ENCODE measurements at places on chromosomes 3 and 15.

DNA sequence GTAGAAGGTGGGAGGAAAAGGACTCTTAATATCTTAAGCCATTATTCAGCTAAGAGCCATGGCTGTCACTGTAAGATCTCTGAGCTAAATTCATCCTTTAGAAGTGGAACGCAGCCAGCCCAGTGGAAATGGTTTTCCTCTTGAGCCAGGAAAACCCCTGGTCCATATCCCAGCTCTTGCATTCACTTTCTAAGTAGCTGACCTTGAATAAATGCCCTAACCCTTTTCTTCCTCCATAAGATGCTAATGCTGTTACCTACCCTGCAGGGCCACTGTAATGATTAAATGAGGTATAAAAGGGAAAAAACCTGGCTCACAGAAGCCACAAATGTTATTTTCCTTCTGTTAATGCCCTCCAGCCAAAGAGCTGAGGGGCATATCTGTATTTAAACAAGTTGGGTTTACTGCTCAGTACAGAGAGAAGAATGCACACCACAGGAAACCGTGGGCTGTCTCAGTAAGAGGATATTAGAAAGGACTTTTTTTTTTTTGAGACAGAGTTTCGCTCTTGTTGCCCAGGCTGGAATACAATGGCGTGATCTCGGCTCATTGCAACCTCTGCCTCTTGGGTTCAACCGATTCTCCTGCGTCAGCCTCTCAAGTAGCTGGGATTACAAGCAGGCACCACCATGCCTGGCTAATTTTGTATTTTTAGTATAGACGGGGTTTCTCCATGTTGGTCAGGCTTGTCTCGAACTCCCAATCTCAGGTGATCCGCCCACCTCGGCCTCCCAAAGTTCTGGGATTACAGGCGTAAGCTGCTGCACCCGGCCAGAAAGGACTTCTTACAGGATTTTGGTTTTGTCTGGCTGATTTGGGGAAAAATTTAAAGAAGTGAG is 6.8 kb downstream of the UBL7 start:
- no peak for DNase-seq

DNA sequence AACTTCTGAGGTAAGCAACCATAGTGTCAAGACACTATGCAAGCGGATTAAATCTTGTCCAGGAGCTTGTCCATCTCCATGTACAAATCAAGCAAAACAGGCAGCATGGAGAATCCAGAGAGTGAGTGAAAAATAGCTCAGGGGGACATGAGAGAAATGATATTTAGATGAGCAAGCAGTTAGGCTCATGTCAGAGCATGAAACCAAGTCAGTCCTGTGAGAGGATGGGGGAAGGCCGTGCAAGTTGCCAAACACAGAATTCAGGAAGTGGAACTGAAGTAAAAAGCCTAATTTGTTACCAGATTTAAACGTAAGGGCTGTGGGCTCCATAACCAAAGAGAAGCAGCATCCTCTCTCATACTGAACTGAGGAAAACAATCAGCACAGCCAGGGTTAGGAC is 995.9 kb downstream of the MCTP2 start:
- DNase-seq = no peak

DNA sequence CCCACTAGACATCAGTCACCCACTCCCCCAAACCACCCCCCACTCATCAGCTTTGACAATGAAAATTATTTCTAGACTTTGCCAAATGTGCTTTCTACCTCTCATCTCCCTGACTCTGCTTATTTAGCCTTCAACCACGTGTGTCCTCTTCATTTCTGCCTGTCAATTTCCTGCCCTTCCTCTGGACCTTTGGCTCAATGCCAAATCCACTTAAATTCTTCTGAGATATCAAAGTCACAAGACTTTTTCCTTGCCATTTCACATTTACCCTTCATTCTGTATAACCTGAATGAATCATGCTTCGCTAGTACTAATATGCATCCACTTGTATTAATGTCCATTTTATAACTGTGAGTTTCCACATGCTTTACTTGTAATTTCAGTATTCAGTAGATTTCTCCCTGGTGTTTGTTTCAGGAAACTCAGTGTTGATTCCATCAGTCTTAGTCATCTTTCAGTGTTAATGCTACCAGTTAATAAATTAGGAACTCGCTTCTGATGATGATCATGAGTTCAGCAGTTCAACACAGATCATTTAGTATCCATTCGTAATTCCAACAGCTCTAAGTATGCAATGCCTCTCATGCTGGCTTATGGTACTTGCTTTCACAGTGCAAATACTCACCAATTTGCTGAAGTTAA is 128.2 kb upstream of the OSTN start:
- DNase-seq = peak; percentile 34

- no peak for DNase-seq
Observed at GRCh38 chr15:35728219-35728940, 182.4 kb upstream of the DPH6 start.
